ENCODE measurements at places on chromosomes 3 and 15. TPM values are rescaled to one million over a fixed set of nuclear protein-coding genes. Genes with fewer than 3 reads are reported as not detected.
A peak's percentile ranks its signal among the peaks of the same experiment; 100 is the strongest.

The HACL1 gene
- total RNA-seq = 26.6 TPM

DNA sequence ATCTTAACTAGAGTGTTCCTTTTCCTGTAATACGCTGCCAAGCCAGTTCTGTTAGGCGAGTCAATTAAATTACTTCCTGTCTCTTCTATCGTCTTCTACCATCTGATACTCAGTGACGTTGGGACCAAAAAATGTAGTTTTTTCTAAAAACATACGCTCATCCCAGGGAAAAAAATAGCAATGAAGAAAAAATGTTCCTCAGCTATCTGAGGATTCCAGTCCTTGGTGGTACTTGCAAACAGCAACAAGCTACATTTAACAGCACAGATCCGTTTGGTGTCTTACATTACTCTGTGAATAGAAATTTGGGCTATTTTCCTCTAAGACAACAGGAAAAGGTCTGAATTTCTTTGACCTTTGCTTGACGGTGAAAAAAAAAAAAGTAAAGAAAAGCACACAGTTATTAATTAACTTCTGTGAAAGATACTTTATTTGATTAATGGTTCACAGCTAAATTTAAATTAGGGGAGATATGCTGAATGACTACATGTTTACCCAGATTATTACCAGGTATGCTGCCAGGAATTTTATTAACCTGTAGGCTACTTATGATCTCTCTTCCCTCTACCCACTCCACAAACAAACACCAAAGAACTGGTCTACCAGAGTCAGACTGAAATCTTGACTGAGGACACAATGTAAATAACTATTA lies 254.4 kb upstream of the ZPLD1 start:
- peak overlapping the region; percentile 5 for H3K27ac ChIP-seq
- peak overlapping the region; percentile 6 for H3K4me3 ChIP-seq
- H3K36me3 ChIP-seq = no peaks in the 10 kb centered on the region
- DNase-seq = no peak
- peaks cover 3% of the 10 kb centered on the region for H3K4me1 ChIP-seq

- H3K4me1 ChIP-seq = no peaks in the 10 kb centered on the region
- no peak overlapping the region for H3K4me3 ChIP-seq
- DNase-seq = no peak
- H3K36me3 ChIP-seq = no peaks in the 10 kb centered on the region
- H3K27me3 ChIP-seq = peaks cover 13% of the 10 kb centered on the region
Measured at GRCh38 chr15:92305343-92305742, 88.3 kb upstream of the ST8SIA2 start.

DNA sequence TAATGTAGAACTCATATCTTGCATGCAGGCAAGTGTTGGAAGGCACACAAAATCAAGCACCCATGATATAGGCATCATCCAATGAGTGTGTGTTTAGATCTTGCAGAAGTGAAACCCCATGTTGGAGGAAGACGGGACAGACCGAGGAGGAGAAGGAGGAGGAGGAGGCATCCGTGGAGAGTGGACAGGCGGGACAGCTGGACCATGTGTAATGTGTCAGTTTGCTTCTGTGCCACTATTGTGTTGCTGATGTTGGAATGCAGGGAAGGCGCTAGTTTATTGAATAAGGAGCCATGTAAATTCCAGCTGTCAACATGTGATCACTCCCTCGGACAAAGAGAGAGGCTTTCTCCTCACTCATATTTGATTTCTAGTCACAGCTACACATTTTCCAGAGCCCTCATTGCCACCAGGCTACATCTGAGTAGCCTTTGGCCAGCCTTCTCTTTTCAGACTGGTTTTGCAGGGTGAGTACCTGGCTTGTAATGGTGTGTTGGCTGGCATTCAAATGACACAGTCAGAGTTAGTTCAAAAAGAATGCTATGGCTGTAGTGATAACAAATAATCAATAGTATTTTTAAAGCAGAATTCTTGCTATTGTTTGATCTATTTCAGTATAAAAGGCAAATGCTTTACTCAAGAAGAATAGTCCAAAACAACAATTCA lies 1037.6 kb upstream of the NR2F2 start:
- DNase-seq = no peak
- H3K27ac ChIP-seq = no peak overlapping the region
- no peaks in the 10 kb centered on the region for H3K36me3 ChIP-seq
- H3K4me1 ChIP-seq = no peaks in the 10 kb centered on the region
- no peaks in the 10 kb centered on the region for H3K27me3 ChIP-seq

DNA sequence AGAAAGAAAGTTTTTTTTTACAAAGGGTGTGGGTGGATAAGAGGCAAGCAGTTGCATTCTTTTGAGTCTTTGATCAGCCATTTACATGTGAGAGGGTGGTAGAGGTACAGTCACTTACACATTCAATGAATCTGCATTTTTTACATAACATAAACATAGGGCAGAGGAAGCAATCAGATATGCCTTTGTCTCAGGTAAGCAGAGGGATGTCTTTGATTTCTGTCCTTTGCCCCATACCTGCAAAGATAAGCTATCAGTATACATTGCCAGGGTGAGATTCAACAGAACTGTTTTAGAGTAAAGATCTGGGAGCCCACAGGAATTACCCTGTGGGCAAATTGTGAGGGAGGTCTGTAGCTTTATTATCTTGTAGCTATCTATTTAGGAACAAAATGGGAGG lies 5.4 kb upstream of the PPP1R2 start:
- peaks cover 95% of the 10 kb centered on the region for H3K4me1 ChIP-seq
- H3K27me3 ChIP-seq = no peaks in the 10 kb centered on the region
- H3K4me3 ChIP-seq = peak overlapping the region; percentile 4
